Right renal pelvis (tissue), 4 donors: ENCODE measurements at places on chromosomes 13 and 19. TPM values are rescaled to one million over a fixed set of nuclear protein-coding genes. Genes with fewer than 3 reads are reported as not detected.

DNA sequence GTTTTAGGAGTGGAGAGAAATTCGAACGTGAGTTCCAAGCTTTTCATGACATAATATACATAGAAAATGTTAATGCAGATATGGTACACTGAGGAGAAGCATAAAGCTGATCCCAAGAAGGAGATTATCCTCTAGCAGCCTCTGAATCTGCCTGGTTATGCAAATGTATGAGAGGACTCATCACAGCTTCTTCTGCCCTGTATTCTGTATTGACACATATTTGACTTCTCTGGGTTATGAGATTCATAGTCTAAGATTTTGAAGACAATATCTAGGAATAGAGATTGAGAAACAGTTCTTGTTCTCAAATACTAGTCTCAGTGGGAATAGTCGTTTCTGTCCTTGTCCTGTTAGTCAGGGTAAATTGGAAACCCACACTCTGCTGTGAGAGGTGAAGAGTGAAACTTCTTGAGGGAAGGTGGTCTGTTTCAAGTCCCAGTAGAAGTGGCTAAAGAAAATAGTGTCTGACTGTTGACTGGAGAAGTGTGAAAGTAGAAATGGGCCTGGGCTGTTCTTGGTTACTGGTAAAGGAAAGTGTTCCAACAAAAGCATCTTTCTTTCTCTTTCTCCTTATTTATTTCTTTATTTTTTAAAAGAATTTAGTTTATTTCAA, 1356.6 kb downstream of the SLITRK5 start:
- no peak for DNase-seq

GRCh38 chr19:55283548-55284377, at the start of gene BRSK1:
TSS of gene BRSK1 (plus strand) at chr19:55283997. CDS start at chr19:55284443, 446 bp downstream.
- DNase-seq = peak; percentile 54

The SULT2A1 gene
- polyA plus RNA-seq = not detected

- no peak for DNase-seq
Observed at GRCh38 chr13:79225487-79226232, 180.4 kb downstream of the RBM26 start.

The PET100 gene
- polyA plus RNA-seq = 114 TPM

DNA sequence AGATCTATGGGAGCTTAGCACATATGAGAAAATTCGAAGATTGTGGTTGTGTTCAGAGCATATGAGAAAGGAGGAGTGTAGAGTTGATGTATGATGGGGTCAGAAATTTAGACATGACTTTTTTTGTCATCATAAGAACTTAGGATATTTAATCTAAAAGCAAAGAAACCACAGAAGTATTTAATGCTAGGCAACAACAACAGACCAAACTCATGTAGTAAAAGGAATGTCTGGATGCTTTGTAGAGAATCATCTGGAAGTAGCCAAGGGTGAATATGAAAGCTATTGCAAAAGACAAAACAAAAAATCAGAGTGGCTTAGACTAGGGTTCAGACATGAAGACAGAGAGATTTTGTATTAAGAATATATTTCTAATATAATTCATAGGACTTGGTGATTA, 190.3 kb downstream of the SLITRK1 start:
- no peak for DNase-seq

The CEBPA gene
- 3.9 TPM for polyA plus RNA-seq

GRCh38 chr19:14361824-14362223, 19.4 kb upstream of the ADGRE5 start:
- DNase-seq = no peak

The MYH14 gene
- polyA plus RNA-seq = 20.2 TPM

The NLRP4 gene
- polyA plus RNA-seq = not detected

The CABP5 gene
- not detected for polyA plus RNA-seq

The KIR3DL2 gene
- not detected for polyA plus RNA-seq

DNA sequence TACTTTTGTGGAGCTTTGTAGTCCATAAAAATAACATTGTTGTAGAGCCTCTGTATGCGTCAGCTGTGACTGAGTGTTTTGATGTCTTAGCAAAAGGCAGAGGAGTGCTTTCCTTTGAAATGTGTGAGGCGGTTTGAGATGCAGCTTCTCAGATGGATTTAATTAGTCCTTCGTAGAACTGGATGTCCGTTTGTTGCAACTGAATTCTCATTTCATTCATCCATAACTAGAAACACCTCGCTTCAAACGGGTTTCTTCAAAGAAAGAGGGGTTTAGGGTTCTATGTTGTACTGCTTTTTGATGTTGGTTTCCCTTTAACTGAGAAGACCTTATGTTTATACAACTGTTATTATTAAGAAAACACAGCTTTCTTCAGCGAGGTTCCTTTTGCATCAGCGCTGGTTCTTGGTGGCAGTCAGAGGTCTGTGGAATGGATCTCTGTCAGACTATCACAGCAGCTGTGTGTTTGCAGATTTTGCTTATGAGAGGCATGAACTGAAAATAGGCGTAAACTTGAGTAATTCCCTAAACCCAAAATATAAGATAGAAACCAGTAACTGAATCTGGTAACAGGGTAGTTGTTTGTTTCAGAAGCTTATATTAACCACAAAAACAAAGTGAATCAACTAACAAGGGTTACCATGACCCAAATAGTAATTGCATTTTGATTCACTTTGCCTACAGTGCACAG, 194.4 kb downstream of the GGACT start:
- DNase-seq = no peak

The CYP2S1 gene
- polyA plus RNA-seq = 0.22 TPM

The ACER1 gene
- polyA plus RNA-seq = not detected

The PSG11 gene
- polyA plus RNA-seq = 0.08 TPM

DNA sequence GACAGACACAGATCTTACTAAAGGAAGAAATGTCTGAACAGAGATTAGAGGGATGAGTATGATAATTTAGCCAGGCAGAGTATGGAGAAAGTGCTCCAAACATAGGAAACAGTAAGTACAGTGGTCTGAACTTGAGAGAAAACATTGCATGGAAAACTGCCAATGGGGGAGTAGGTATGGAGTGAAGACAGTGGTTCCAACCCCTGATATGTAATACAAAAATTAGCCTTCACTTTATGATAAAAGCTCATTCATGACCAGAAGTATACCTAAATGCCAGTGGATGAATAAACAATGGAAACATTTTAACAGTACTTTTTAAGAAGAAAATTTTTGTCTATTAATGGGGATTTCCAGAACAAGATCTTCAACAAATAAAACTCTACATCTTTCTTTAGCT, 334.0 kb downstream of the DIAPH3 start:
- no peak for DNase-seq

- no peak for DNase-seq
Observed at GRCh38 chr19:13012690-13013608, 17.7 kb downstream of the NFIX start.

- no peak for DNase-seq
Observed at GRCh38 chr19:42229855-42230351, 9.8 kb downstream of the ZNF526 start.

The LAMP1 gene
- 190 TPM for polyA plus RNA-seq

The OR7A5 gene
- polyA plus RNA-seq = not detected

DNA sequence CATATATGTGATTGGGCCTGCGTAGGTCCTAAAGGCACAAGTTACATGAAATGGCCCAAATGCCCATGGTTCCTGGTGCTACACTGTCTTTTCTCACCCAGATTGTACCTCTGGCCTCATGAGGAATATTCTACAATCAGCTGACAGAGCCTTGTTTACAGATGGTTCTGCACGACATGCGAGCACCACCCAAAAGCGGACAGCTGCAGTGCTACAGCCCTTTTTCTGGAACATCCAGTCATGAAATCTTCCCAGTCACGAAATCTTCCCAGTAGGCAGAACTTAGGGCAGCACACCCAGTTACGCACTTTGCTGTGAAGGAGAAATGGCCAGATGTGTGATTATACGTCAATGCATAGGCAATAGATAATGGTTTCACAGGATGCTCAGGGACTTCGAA, 7.7 kb upstream of the ELF1 start:
- DNase-seq = no peak

GRCh38 chr19:36113894-36114720, 568 bp downstream of the POLR2I start:
- no peak for DNase-seq

The PDE4A gene
- 3.4 TPM for polyA plus RNA-seq

GRCh38 chr13:78758549-78758948, 99.6 kb upstream of the OBI1 start:
- DNase-seq = no peak

- no peak for DNase-seq
Observed at GRCh38 chr13:20054586-20054985, 96.1 kb downstream of the ZMYM2 start.

The CDC34 gene
- polyA plus RNA-seq = 56.1 TPM

The PGPEP1 gene
- polyA plus RNA-seq = 27.7 TPM
